Activated CD8-positive, alpha-beta memory T cell treated with anti-CD3 and anti-CD28 coated beads, Interleukin-2, amount 50 U/mL, for 48 hours (primary cell): ENCODE measurements at places on chromosomes 16 and 17.

DNA sequence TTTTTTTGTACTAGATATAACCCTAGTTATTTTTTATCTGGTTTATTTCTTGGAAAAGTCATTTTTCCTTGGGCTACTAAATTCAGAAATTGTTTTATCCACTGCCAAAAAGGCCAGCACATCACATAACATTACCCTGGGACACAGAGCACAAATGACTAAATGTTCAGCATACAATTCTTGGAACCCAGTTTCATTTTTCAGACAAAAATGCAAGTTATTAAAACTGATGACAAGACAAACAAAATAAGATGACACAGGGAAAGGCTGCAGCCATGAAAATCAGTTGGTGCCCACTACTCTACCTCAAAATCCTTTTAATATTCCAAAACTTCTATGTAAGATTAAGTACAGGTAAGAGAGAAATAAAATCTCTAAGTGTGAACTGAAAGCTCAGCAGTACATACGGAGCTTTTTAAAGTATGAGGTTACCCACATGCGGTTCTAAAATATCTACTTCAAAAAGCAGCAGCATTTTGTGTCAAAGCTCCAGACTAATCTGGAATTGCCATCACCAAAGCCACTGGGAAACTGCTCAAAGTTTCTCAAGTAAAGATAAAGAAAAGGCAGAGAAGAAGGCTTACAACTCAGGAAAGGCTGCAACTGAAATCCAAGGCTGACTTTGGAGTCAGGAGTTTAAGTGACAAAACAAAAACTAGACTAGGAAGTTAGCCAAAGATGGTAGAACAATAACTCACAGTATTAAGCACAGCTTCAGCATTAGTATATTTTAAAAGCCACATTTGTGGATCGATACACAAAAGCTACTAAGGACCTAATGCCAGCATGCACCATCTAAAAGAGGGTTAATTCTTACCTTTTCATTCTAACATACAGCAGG is 41.4 kb downstream of the AP1G1 start:
- no peak for DNase-seq

DNA sequence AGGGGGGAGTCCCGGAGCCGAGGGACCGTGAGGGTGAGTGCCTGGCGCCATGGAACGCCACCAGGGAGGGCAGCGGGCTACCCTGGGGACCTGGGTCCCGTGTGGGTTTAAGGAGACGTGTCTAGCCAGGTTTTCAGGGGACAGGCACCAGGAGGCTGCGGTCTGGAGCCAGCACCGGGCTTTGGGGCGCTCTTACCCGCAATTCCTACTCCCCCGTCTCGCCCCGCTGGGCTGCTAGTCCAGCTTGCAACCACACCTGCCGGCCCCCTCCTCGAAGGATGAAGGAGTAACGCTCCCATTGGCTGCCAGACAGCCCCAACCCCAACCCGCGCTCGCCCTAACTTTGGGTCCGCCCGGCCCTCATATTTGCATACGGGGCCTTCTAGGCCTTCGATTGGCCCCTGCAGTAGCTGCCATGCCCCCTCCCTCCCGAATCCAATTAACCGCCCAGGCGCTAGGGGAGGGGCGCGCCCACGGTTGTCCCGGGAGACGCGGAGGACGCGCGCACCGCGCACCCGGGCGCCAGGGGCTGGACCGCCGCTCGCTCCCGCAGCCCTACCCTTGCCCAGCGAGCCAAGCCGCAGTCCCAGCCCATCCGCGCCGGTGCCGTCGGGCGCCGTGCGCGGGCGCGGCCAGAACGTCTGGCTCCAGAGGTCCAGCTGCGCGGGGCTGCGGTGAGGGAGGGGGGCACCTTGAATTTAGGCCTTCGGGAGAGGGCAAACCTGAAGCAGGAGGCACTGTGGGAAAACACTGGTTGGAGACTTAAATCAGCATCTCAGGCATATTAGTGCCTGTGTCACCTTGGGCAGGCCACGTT is at the start of gene TTLL6:
Gene TTLL6 (minus strand): TSS at position 456 of the 817 bp plus-strand sequence. CDS start 157 bp downstream, at position 299.
- peak; percentile 78 for DNase-seq

DNA sequence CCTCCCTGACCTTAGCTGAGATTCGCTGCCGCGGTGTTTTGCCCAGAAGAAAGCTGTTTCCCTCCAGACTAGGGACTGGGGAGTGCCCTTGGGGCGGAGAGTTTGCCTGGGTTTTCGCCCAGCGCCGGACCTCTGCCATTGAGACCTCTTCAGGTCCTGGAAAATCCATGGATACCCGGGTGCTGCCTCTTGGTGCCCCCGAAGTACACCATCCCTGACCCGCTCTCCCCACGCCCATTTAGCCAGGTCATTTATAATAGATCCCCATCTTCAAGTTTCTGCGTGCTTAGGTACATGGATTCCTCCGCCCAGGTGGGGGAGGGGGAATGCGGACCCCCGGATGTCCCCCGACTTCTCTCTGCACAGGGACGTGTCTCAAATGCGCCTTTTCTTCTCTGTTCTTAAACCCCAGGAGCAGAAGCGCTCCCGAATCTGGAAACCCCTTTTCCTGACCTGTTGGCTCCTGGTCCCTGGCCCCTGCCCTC is 15.0 kb upstream of the CBX8 start:
- no peak for DNase-seq

DNA sequence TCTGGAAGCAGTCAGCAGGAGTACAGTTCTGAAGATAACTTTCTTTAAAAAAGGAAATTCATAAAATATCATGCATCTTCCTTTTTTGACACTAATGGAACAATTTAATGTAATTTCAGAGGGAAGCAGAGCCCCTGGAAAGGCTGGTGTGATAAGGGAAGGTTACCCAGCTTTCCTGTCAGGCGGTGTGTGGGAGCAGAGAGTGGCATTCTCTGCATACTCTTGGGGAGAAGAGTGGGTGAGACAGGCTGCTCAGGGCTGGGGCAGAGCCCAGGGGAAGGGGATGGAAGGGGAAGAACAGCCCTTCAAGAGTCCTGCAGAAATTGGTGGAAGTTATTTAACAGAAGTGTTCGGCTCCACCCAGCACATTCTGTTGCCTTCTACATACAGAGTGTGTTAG is 84.7 kb downstream of the PRKCB start:
- DNase-seq = no peak

DNA sequence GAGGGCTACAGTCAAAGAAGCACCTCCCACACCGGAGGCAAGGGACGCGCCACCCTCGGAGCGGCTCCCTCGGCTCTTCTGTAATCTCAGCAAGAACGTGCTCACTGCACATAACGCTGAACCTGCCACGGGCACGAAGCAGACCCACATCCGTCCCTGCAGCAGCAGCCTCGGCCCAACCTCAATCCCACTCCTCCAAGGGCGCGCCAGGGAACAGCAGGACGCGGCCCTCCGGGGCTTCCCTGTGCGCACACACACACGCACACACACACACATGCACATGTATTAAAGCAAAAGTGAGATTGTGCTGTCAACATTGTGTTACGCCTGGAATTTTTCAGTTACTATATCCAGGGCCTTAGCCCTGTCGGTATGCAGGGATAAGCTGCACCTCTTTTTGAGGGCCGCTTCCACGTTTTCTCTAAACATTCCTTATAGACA is 54.0 kb downstream of the TBC1D16 start:
- DNase-seq = no peak

DNA sequence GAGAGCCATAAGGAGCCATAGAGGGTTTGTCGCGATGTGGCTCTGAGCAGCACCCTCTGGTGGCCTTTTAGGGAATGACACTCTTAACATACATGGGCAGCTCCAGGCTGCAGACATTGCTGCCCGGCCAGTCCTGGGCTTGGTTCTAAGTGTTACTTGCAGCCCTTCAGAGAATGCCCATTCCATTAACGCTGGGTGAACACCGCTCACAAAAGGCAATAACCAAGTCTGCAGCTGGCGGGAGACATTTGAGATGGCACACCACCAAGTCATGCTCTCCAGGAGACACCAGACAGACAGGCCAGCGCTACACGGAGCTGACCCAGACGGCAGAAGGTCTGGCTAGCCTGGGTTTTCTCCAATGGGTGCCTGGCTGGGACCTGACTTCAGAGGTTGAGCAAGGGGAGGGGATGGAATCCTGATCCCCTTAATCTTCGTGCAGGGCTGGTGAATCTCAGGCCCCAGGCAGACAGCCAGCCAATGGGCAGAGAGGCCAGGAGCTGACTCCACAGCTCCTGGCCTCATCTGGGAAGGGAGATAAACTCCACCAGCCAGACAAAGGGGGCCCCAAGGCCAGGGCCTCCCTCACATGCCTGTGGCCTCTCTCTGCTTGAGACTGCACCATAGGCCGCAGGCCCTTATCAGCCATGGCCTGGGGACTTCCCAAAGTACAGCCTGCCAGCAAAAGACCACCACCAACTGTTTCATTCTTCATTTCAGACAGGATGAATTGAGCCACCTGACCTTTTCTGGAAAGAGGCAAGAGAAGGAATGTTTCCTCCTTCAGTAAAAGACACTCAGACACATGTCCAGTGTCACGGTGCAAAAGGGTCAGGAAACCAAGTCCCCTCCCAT is 58.8 kb downstream of the ZDHHC7 start:
- peak; percentile 80 for DNase-seq

GRCh38 chr17:62739645-62740388 is 68.3 kb downstream of the MARCHF10 start:
- no peak for DNase-seq

GRCh38 chr17:80118601-80119270 is 17.4 kb downstream of the GAA start:
- no peak for DNase-seq

GRCh38 chr17:2370211-2370589 is 30.7 kb downstream of the MNT start:
- no peak for DNase-seq

DNA sequence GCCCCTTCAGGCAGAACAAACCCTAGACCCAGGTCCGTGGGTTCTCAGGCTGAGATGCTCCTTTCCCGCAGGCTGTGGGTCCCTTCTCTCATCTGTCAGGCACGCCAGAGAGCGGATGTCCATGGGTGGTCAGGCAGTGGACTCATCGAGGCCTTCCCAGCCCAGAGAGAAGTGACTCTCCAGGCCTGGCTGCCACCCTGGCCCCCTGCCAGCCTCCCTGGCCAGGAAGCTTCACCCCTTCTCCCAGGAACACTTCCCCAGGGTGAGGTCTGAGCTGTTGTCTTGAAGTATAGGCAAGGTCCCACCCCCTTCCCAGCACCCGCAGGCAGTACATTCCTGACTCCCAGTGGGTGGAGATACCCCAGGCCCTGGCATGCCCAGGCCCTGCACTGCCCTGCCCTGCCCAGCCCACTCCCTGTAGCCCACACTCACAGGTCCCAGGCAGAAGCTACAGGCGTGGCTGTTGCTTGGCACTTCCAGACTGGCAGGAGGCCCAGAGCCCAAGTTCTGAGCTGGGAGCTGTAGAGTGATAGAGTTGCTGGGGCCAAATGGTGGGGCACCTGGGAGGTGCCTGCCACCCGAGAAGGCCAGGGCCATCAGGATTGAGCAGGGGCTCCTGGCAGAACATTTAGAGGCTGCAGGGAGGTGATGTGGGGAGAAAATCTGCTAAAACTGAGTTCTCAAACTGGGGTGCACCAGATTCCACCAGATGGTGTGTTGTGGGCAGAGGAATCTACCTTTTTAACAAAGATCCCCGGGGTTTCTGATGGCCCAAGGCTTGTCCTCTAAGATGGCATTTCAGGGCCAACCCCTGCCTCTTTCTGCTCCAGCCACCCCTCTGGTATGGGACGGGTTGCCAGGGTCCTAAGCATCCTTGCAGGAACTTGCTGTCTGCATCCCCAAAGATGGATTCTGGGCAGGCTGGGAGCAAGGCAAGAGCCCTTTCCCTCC is 6.7 kb downstream of the ITGA3 start:
- DNase-seq = no peak
